Fibroblast of skin of right quadriceps (primary cell): ENCODE measurements at places on chromosomes 12 and 14.
A peak's percentile ranks its signal among the peaks of the same experiment; 100 is the strongest.

DNA sequence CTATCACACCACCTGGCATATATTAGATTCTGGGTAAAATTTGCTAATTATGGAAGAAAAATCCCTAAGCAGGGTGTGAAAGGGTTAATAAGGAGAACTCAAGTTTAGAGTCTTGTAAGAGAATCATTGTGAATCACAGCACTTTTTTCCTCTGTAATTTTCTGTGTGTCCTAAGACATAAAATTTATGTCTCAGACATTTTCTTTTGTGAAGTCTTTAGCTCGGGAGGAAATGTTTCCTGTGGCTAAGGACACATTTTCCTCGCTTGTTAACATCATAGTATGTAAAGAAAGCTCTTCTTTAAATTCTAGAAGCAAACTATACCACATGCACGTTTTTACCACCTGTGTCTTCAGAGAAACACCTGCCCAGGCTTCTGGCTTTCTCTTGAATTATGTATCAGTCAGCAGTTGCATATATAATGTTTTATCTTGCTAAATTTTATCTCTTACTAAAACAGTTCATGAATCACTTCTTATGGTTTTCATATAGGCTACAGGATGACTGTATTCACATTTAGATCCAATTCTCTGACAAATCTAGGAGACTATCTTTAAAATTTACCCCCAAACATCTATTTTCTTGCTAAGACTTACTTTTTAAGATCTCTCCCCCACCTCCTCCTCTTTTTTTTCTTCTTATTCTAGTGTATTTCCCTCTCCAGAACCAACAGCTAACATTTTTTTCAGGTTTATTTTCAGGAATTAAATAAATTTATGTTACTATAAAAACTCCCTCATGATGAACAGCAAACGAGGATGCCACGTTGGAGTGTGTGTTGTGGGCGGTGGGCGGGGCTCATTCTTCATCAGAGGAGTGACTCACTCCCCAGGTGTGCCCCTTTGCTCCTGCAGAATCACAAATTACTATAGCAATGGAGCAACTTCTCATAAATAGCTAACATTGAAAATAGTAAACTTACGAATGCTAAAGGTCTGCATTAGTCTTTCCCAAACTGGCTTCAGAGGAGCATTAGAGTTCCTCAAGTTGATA is 11.6 kb upstream of the CSRP2 start:
- DNase-seq, result no peak

DNA sequence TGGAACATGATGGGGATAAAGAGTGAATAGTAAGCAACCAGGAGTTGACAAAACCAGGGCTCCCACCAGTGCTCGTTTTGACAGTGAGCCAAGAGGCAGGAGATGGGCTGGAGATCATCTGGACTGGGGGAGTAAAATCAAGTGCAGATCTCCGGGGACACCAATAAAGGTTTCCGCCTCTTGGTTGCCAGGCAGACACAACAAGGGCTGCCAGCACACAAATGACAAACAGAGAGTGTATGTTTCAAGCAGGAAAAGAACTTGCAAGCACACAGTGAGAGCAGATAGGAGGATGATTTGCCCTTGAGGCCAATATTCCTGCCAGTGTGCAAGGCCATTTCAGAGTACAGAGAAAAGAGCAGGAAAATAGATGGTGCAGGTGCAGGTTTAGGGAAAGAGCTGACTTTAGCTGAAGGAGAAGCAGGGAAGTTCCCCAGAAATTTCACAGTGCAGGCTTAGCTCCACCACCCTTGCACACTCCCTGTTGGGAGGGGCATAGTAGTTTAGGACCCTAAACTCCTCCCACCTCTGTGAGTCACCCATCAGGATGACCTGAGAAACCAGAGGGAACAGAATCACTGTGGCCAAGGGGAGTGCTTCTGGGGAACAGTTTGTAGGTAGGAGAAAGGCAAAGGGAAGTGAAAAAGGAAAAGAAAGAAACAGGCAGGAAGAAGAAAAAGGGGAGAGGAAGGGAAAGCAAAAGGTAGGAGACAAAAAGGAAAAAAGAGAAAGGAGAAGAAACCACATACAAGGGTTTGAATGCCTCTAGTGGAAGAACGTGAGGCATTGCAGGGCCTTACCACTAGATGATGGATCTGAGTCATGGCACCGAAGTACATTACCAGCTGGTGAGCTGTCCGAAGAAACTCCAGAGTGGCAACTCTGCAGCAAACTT is 404.4 kb downstream of the SLC6A15 start:
- DNase-seq, result peak; percentile 80

DNA sequence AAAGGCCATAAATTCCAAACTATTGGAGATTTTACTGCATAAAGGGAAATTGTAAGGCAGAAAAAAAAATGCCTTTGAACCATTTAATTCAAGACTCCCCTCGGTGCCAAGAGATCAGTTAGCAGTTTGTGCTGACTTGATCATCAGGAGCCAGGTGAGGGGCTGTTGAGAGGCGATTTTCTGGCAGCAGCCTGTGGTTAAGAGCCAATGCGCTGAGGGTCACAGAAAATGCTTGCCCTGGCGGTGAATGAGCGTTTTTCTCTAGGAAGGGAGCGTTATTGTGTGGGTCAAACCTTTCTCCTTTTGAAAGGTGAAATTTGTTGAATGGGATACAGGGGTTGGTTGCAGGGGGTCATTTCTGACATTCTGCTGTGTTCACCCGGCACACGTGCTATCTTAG is 4.7 kb downstream of the SRRM4 start:
- DNase-seq, result no peak

DNA sequence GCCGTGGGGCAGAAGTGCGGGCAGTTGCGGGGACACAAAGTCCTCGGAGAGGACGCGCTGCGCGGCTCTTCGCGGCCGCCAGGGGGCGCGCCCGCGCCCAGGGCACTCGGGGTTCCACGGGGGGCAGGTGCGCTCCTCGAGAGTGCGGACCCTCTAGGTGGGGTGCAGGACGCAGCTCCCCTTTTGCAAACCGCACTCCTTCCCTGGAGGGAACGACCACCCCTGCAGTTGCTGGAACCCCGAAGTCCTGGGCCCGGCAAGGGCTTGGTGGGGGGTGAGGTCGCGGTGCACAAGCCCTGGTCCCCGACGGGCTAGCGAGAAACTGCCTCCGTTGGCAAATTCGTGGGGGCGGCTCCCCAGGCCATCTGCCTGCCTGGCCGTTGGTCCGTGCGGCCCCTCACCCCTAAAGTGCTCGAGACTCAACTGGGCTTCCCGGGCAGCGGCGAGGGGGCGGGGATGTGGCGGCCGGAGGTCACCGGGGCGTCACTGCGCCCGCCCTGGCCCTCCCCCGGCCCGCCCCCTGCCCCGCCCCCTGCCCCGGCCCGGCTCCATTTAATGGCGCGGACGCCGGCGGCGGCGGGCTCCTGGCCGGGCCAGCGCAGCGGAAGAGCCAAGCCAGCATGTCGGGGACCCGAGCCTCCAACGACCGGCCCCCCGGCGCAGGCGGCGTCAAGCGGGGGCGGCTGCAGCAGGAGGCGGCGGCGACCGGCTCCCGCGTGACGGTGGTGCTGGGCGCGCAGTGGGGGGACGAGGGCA is at the start of gene ADSS1:
TSS of gene ADSS1 (plus strand) at position 579 of the 756 bp plus-strand sequence. CDS start at position 621, 42 bp downstream.
- peak; percentile 21 for DNase-seq

DNA sequence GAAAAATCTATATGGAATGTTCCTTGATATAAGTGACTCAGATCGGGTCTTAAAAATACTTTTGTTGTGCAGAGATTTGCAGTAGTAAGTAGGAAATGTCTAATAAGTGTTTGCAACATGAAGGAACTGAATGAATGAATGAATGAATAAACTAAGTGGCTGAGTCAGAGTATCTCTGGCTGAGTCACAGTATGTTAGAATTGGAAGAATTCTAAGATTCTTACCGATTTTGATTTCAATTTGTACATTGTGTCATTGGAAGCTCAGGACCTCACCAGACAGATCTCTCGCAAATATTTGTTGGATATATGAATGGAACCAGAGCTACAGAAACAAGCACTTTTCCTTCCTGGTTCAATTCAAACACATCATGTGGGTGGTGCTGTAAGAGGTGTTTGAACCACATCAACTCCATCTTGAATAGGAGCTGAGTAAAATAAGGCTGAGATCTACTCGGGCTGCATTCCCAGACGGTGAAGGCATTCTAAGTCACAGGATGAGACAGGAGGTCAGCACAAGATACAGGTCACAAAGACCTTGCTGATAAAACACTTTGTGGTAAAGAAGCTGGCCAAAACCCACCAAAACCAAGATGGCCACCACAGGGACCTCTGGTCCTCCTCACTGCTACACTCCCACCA is 123.9 kb upstream of the FOXN3 start:
- DNase-seq, result peak; percentile 90

GRCh38 chr12:79710707-79711483 is 20.1 kb upstream of the PAWR start:
- DNase-seq, result no peak

DNA sequence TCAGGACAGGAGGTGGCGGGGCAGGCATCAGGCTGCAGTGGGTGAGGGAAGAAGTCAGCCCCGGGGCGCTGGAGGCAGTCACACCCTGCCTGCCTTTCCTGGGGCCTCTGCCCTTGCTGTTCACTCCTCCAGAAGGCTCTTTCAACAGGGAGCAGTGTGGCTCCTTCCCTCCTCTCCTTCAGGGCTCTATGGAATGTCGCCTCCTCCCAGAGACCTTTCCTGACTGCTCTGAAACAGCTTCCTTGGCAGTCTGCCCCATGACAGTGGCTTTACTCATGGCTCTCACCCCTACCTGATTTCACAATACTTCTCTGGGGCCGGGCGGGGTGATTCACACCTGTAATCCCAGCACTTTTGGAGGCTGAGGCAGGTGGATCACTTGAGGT is 7.1 kb downstream of the RHOF start:
- DNase-seq, result peak; percentile 96
